Hematopoietic multipotent progenitor cell treated with erythropoietin and hydrocortisone succinate and interleukin-3 and kit ligand, for 4 days (in vitro differentiated cells): ENCODE measurements at places on chromosomes 5 and 9.
A peak's percentile ranks its signal among the peaks of the same experiment; 100 is the strongest.

DNA sequence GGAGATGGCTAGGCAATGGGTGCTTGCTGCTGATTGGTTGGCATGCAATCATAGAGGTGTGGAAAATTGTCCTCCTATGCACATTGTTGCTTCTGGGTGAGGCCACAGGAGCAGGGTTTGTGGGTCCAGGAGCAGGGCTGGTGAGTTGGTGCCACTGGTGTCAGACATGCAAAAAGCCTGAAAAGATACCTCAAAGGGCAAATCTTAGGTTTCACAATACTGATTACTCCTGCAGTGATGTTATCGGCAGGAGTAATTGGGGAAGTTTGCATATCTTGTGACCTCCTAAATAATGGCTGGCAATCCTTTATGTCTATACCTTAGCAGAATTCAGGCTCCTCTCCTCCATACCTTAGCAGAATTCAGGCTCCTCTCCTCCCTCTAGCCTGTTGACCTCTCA lies 25.2 kb downstream of the SLC25A48 start:
- peak; percentile 22 for DNase-seq

DNA sequence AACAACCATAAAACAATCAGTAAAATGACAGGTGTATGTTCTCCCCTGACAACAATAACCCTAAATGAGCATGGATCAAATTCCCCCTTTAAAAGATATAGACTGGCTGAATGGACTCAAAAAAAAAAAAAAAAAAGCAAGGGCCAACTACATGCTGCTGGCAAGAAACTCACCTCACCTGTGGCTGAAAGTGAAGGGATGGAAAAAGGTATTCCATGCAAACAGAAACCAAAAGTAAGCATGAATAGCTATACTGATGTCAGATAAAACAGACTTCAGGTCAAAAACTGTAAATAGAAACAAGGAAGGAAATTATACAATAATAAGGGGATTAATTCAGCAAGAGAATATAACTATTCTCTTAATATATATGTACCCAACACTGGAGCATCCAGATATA lies 54.2 kb upstream of the SSBP2 start:
- DNase-seq, result no peak

- DNase-seq, result no peak
Observed at GRCh38 chr5:123105864-123106263, 16.8 kb downstream of the PRDM6 start.

- DNase-seq, result no peak
Observed at GRCh38 chr9:13717322-13718054, 438.0 kb upstream of the MPDZ start.

DNA sequence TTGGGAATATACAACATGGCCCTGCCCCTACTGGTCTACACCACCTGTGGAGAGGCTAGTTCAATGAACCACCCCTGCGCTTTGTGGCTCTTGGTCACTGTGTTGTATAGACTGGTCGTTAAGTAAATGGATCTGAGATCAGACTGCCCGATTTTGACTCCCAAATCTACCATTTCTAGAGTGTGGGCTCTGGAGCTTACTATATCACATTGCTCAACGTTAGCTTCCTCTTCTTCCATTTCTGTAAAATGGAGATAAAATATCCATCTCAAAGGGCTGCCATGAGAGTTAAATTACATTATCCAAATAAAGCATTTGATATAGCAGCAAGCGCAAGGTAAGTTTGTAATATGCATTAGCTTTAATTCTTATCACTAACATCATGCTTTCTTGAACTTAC lies 52.7 kb upstream of the IFNK start:
- DNase-seq, result peak; percentile 35

GRCh38 chr9:135223831-135224230 lies 136.4 kb downstream of the OLFM1 start:
- no peak for DNase-seq

GRCh38 chr5:128876569-128877382 lies 88.5 kb upstream of the SLC27A6 start:
- no peak for DNase-seq

GRCh38 chr5:132962429-132963021 lies 909 bp downstream of the AFF4 start:
- DNase-seq, result peak; percentile 70

- DNase-seq, result no peak
Observed at GRCh38 chr9:1443450-1443849, 393.3 kb downstream of the DMRT2 start.

GRCh38 chr9:26175264-26175663 lies 497.0 kb upstream of the TUSC1 start:
- no peak for DNase-seq

- DNase-seq, result peak; percentile 57
Observed at GRCh38 chr5:97547999-97548738, 365.1 kb upstream of the RIOK2 start.

GRCh38 chr9:764105-764524 lies 77.4 kb upstream of the DMRT1 start:
- peak; percentile 94 for DNase-seq

GRCh38 chr9:125258160-125258785 lies 3.4 kb upstream of the GAPVD1 start:
- DNase-seq, result no peak

GRCh38 chr5:159628703-159629102 lies 287.6 kb upstream of the ADRA1B start:
- no peak for DNase-seq

- DNase-seq, result no peak
Observed at GRCh38 chr5:3195994-3196393, 399.6 kb upstream of the IRX1 start.

- no peak for DNase-seq
Observed at GRCh38 chr5:60821488-60822284, 22.4 kb downstream of the ELOVL7 start.

DNA sequence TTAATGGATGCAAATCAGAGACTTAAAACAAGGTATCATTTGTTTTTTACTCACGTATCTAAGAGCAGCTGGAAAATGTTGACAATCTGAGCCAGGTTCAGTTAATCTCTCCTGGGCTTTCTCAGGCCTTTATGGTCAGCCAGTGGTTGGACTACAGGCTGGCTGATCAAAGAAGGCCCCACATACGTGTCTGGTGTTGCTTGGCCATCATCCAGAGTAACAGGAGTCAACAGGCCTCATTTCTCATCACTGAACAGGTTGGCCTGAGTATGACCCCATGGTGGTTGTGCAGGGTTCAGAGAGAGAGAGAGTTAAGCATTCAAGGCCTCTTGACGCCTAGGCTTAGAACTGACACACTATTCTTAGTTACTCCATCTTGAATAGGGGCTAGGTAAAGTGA lies 97.0 kb upstream of the VLDLR start:
- DNase-seq, result no peak
